NCI-H2171 (cell line): ENCODE measurements at places on chromosomes 3 and 15.

- DNase-seq: no peak
These were observed 10.1 kb downstream of the MCM2 start for GRCh38 chr3:127608362-127608718.

DNA sequence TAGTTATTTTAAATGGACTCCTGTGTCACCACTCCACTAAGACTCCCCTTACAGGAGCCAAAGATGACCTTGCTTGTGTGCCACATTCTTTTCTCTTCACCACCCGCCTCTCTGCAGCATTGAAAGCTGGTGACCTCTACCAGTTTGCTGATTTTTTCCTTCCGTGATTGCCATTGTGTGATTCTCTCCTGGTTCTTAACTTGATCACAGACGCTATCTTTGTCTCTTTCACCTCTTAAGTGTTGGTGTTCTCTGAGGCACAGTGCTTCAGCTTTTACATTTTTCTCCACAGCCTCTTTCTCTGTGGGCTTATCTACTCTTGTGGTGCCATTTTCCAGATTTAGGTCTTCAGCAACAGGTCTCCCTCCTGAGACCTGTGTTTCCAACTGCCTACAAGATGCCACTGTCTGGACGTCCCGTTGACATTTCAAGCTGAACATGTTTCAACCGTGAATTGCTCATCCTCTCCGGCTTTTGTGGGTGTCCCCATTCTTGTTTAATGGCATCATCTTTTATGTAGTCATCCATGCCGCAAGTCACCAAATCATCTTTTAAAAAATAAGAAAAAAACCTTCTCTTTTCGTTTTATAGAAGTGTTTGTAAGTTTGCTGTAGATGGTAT lies 26.5 kb downstream of the IQGAP1 start:
- no peak for DNase-seq

DNA sequence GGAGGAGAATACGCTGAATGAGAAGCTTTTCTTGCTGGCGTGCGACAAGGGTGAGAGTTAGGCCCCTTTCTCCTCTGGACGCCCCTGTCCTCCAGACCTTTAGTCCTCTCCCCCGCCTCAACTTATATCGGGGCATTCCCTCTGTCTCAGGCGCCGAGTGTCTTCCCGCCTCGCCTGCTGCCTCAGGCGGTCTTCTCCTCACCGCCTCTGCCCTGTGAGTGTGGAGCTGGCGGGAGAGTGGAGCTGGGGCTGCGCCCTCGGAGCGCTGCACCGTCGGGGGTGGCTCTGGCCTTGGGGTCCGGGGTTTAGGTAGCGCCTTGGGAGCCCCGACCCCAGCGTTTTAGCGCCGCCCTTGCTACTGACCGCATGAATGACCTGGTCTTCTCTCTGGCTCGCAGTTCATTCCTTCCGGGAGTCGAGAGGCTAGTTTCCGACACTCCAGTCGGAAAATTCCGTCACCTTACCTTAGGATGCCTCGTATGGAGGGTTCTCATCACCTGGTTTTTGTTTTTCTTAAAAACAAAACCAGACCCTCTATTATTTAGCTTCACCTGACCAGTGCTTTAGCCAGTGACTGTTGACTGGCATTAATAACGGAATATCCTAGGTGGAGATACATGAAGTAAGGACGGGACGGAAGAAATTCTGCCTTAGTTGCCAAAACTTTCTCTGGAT lies 985 bp downstream of the TRPC1 start:
- peak; percentile 4 for DNase-seq

- DNase-seq: no peak
These were observed 58.7 kb downstream of the CLDN11 start for GRCh38 chr3:170477395-170477794.

- DNase-seq: no peak
These were observed 298.6 kb upstream of the DNAJC19 start for GRCh38 chr3:181288145-181288544.

DNA sequence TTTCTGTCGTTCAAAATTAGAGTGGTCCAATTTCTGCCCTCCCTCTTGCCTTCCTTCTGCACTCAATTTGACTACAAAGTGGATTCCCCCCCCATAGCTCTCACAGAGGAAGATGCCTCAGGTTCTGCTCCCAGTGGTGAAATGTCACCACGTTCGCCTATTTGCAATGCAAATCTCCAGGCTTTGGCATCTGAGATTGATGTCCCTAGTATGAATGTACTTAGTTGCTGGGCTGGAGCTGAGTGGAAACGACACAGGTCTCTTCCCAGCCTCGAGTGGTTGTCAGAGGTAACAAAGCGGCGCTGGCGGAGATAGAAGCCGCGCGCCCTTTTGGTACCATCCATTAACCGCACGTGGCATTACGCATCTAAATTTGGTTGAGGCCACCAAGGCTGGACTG lies 860.1 kb downstream of the MCTP2 start:
- no peak for DNase-seq

DNA sequence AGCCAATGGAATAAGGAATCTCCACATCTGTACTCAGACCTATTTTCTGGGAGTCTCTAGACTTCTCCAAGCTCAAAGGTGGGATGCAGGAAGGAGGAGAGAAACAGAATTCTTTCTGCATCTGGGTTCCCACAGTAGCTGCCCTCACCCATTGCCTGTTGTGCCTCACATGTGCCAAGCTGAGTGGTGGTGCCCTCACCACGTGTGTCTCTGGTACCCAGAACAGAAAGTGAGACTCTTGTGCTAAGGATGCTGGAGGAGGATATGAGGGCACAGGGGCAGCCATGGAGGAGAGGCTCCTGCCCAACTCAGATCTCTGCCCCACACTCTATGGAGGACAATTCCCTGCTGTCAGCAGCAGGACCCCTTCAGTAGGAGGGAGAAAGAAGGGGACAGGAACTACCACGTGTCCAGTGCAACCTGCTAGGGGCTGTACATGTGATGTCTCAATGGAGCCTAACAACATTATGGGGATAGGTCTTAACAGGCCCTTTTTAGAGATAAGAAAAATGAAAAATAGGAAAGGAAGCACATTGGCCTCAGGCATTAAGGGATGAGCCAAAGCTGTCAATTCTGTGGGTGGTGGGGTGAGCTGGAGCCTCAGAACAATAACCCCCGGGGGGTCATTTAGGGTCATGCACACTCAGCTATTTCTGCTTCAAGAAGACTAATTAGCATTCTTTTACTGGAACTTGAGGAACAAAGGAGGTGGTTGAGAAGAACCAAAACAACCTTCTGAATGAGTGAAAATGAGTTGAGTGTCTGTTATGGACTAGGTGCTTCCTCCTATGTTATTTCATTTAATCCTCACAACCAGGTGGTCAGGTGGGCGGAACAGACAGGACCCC lies 16.3 kb upstream of the NOX5 start:
- DNase-seq: no peak

DNA sequence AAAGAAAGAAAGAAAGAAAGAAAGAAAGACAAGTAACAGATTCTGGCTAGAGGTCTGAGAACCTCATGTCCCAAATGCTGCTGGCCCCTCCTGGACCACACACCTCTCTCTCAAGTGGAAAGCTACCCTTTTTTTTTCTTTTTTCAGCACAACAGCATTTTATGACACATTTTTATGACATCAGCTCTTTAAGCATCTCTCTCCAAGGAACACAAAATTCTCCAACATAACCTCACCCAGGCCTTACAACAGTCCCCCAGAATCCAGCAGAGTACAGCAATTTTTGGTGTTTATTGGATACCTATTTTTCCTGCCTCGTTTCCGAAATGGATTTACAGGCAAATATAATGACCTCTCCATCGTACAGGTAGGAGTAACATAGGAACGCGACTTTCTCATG lies 11.2 kb upstream of the NTRK3 start:
- no peak for DNase-seq

- DNase-seq: no peak
These were observed 80.8 kb downstream of the MOBP start for GRCh38 chr3:39548282-39548681.

GRCh38 chr3:97430601-97431000 lies 334.0 kb upstream of the ARL6 start:
- no peak for DNase-seq

DNA sequence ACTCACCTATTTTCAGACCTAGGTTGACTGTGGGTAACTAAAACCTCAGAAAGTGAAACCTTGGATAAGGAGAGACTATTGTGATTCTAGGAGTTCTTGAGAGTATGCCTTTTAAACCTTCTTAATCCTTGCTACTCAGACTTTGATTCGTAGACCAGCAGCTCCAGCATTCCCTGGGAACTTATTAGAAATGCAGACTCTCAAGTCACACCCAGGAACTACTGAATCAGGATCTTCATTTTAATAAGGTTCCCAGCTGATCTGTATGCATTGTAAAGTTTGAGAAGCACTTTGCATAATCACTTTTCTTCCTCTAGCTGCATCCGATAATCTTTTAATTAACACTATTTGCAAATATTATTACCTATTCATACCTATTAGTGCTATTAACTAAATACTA lies 480.3 kb upstream of the KCNMB2 start:
- DNase-seq: no peak

DNA sequence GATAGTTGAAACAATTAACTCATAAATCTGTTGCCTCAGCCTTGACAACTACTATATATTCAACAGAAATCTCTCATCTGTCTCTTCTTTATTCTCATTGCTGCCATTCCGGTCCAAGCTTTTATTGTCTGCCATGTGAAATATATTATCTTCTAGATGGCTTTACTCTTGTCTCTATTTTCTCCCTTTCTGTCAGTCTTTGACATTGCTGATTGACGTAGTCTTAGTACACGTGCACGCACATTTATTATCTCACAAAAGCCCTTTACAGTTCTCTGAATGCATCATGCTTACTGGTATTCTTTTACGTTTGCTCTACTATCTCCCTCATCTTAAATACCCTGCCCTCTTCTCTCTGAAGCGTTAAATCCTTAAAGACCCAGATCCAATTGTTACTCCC lies 5.6 kb downstream of the PDIA3 start:
- DNase-seq: no peak

GRCh38 chr3:192275741-192276355 lies 451.5 kb downstream of the FGF12 start:
- DNase-seq: no peak

GRCh38 chr15:69755551-69756310 lies 303.1 kb downstream of the RPLP1 start:
- DNase-seq: peak; percentile 25
